ENCODE measurements at places on chromosomes 6 and 20. TPM values are rescaled to one million over a fixed set of nuclear protein-coding genes. Genes with fewer than 3 reads are reported as not detected.

The TXLNB gene
- total RNA-seq, result not detected

The TMEM200A gene
- total RNA-seq, result 0.03 TPM

The HLA-DQA2 gene
- not detected for total RNA-seq

The FILIP1 gene
- total RNA-seq, result 0.32 TPM

The OR2H2 gene
- not detected for total RNA-seq
